Posterior vena cava (tissue), 2 donors: ENCODE measurements at places on chromosomes 7 and 10. TPM values are rescaled to one million over a fixed set of nuclear protein-coding genes. Genes with fewer than 3 reads are reported as not detected.

Gene UNCX
- total RNA-seq = not detected

Gene ACTR3C
- total RNA-seq = 1.00 TPM

Gene IFIT1B
- 1.1 TPM for total RNA-seq

Gene STAMBPL1
- 6.0 TPM for total RNA-seq

Gene CCL24
- total RNA-seq = not detected

Gene KAZALD1
- total RNA-seq = 6.5 TPM

Gene IKZF1
- total RNA-seq = 13.7 TPM

Gene CUZD1
- total RNA-seq = 0.48 TPM

Gene HOXA4
- 9.5 TPM for total RNA-seq

Gene TRIM73
- 2.9 TPM for total RNA-seq

Gene PHKG1
- 3.7 TPM for total RNA-seq

Gene ICA1
- total RNA-seq = 9.4 TPM

Gene TOMM7
- total RNA-seq = 235 TPM

Gene CCDC3
- total RNA-seq = 108 TPM

Gene CDHR3
- total RNA-seq = 3.7 TPM

Gene GRID2IP
- not detected for total RNA-seq

Gene VOPP1
- 47.4 TPM for total RNA-seq

Gene SPACDR
- total RNA-seq = 0.62 TPM

Gene ANKRD2
- total RNA-seq = 0.67 TPM

Gene VSTM4
- 14.9 TPM for total RNA-seq

Gene EEPD1
- 10.4 TPM for total RNA-seq

Gene HKDC1
- total RNA-seq = 0.09 TPM

Gene HERC4
- 50.4 TPM for total RNA-seq

Gene NODAL
- not detected for total RNA-seq

Gene SMKR1
- not detected for total RNA-seq

Gene SFRP5
- 0.38 TPM for total RNA-seq

Gene AGAP3
- 55.7 TPM for total RNA-seq

Gene MTURN
- 61.7 TPM for total RNA-seq

Gene LCOR
- total RNA-seq = 36.0 TPM

Gene PKD2L1
- not detected for total RNA-seq

Gene OR2A5
- not detected for total RNA-seq

Gene UPF2
- total RNA-seq = 15.3 TPM

Gene UBTD1
- total RNA-seq = 16.5 TPM

Gene IDI2
- not detected for total RNA-seq

Gene IGFBP3
- total RNA-seq = 147 TPM

Gene SLC26A5
- total RNA-seq = not detected

Gene GNAT3
- not detected for total RNA-seq

Gene AOAH
- 12.9 TPM for total RNA-seq

Gene TPST1
- 21.4 TPM for total RNA-seq

Gene ZNF239
- 4.4 TPM for total RNA-seq

Gene SLC39A12
- 0.10 TPM for total RNA-seq
